ENCODE measurements at places on chromosomes 3 and 15.

- DNase-seq: no peak
Observed at GRCh38 chr15:62164396-62165103, 535 bp downstream of the C2CD4B start.

DNA sequence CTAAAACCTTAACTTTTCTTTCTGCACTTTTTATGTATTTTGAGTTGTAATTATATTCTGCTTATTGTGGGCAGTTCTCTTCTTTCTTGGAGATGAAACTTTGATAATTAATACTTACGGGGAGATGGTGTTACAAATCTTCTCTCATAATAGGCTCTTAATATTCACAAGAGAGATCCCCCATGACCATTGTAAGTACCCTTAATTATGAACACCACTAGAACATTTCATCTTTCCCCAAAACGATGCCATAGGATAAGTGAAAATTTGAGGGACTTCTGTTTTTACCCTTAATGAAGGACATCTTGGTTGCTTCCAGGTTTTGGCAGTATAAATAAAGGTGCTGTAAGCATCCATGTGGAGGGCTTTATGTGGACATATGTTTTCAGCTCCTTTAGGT, 60.7 kb downstream of the PIAS1 start:
- DNase-seq: no peak

GRCh38 chr3:58629629-58630028, 36.9 kb downstream of the FAM3D start:
- no peak for DNase-seq

DNA sequence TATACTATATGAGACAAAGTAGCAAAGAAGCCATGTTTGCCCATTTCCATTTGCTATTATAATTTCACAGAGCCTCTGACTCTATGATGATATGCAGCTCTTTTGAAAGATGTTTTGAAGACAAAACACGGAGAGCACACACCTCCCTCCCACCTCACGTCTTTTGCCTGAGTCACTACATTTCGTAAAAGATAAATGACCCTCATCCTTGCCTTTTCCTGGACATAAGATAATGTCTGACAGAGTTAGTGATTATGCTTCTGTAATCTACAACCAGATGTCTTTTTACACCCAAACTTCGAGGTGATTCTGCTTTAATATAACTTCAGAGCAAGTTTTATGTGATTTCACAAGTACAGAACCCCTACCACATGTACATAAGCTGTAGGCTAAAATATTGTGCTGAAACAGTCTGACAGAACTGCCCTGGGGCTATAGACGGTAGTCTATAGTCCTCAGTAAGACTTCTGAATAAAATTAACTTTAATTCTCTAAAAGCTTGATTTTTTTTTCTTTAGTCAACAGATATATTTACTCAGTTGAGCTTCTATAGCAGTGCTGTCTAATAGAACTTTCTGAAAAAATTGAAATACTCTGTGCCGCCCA, 99.9 kb downstream of the CD200R1L start:
- DNase-seq: no peak

DNA sequence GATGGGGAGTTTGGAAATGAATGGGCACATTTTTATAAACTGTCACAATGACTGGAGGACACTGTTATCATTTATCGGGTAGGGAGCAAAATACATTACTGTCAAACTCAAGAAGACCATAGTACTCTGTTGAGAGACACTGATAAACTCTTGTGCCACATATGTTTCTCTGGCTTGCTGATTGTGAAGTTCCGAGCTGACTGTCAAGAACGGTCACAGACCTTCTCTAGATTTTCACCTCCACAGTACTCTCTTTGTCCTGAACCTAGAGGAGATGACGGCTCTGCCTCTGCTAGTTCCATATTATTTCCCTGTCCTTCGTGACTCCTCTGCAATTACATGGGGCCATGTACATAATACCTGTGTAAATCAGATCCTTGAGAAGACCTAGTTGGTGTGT, 451.9 kb downstream of the LPP start:
- no peak for DNase-seq

DNA sequence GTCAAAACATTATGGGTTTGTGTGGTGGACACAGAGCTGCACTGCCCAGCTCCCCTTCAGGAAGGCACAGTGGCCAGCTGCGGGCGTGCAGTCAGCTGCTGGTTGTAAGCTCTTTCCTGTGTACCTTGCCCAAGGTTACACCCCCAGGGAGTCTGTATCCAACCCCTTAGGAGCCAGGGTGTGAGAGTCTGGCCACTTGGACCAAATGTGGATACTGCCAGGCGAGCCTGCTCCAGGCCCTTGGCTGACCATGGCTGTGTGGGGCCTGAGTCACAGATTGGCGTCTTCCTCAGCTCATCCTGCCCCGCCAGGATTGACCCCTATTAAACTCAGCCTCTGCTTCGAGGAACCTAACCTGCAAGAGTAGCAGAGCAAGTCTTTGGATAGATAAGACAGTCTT, 56.9 kb downstream of the ABHD5 start:
- DNase-seq: no peak

DNA sequence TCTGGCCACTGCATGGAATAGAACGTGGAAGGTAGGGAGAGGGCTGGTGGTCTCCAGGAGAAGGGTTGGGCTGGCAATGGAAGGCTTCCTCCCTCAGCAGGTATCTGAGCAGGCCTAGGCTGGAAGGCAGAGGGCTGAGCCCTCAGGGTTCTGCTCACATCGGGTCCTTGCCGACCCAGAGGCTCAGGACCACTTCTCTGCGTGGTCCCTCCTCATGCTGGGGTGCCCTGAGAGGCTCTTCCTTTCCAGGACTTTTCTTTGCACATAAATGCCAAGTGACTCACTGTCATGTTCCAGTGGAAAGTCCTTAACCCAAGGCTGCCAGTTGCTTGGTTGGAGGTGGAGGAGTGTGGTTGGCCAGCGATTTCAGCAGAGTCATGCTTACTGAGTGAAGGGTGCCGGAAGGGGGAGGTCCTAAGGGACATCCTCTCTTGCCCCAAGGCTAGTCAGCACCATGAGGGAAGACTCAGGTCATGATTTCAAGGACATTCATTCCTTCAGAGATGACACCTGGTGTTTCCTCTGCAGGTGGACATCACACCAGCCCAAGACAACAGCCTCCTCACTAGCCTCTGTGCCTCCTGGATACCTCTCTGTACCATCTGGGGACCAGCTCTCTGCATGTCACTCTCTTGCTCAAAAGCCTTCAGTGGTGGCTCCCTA, 8.2 kb downstream of the SLC6A6 start:
- DNase-seq: peak; percentile 57

- no peak for DNase-seq
Observed at GRCh38 chr15:75107908-75108838, 84.8 kb downstream of the PPCDC start.

DNA sequence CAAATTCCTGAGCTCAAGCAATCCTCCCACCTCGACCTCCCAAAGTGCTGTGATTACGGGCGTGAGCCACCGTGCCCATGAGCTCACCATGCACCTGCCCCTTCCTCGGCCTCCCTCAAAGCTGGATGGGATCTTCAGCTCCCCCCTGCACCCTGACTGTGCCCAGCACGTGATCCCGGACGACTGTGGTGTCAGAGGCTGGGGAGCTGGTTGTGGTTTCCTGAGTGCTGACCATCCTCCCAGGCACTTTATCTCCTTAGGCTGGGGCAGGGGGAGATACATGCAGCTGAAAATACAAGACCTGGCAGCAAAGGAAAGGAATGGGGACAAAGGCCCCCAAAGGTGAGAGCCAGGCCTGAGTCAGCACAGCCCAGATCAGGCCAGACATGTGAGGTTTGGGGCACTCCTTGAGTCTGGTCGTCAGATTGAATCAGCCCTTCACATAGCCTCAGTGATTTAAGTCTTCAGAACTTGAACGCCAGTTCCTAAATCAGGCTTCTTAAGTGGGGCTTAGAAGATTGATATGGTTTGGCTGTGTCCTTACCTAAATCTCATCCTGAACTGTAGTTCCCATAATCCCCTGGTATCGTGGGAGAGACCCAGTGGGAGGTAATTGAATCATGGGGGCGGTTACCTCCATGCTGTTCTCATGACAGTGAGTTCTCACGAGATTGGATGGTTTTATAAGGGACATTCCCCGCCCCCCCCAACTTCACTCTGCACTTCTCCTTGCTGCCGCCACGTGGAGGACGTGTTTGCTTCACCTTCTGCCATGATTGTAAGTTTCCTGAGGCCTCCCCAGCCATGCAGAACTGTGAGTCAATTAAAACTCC, 35.8 kb downstream of the PRKCD start:
- DNase-seq: peak; percentile 44

- DNase-seq: no peak
Observed at GRCh38 chr3:135731546-135731945, 234.0 kb upstream of the PPP2R3A start.

DNA sequence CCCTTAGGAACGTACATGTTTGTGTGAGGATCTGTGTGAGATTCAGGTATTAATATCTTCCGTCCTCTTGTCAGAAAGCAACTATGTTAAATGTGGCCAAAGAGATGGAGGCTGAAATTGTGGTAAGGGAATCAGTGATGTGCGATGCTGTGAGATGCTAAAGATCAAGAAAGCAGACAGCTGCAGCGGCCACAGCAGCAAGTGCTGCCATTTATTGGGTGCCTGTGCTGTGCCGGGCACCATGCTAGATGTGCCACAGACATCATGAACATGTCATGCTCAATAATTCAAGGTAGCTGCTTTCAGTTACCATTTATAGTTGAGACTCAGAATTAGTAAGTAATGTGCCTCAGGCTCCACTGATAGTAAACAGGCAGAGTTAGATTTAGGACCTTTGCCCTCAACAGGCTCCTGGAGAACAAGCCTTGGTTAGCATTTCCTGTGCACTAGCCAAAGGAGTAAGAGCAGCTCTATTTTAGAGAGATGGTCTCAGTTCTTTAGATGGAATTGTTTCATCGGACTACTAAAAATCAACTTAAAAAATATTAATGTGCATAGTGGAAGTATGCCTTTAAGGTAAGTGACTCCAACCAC, 24.9 kb downstream of the LARS2 start:
- DNase-seq: no peak

DNA sequence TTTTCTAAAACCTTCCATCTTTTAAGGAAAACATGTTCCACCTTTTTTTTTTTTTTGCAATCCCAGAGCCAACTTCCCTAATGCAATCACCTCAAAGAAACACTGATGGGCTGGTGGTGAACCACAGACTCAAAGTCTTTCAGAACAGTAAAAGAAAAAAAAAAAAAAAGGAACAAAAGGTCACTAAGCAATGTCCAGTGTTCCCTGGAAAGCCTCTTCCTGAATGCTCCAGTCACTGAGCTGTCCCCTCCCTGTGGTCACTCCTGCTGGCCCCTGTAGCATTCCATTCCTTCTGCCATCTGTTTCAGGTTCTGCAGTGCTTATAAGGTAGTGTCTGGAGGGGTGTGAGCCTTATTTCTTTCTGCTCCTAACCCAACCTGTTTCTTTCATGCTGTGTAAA, 53.3 kb downstream of the AAGAB start:
- DNase-seq: no peak

- DNase-seq: no peak
Observed at GRCh38 chr3:12279591-12280326, 9.1 kb upstream of the PPARG start.

DNA sequence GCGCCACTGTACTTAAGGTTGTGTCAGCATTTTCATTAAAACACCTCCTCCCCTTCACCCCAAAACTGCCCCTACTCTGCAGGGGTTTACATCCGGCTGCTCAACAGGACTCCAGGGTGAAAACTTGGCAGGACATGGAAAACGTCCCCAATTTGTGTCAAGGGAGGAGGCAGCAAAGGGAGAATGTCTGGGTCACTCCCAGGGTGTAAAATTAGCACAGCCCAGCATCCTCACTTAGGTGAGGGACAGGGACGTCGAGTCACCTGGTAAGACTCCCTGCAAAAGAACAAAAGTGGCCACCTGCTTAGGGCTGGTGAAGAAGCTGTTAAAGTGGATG, 532.3 kb downstream of the FOXP1 start:
- no peak for DNase-seq

DNA sequence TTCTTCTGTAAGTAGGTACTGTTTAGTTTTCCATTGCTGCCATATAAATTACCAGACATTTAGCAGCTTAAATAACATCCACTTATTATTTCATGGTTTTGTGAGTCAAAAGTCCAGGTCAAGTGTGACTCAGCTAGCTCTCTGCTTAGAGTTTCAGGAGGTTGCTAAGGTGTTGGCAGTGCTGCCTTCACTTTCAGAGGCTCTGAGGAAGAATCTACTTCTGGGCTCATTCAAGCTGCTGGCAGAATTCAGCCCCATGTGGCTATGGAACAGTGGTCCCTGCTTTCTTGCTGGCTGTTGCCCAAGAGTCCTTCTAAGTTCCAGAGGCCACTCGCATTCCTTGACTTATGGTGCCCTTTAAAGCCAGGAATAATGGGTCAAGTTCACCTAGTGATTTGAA, 4.5 kb downstream of the CFAP44 start:
- no peak for DNase-seq

DNA sequence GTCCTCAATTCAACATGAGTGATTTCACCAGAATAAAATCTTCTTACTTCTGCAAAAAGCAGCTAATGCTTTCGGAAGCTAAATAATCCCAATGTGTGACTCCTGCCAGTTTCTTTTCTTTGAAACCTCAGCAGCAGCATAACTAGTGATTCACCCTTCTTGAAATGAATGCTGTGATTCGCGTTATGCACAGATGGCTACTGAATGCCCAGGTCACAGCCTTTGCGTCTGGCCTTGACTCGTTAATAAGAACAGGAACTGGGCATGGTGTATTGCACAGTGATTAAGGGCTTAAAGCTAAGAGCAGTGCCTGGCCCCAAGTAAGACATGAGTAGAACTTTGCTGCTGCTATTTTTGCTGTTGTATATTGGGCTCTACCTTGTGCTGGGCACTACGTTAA, 19.0 kb downstream of the CGNL1 start:
- DNase-seq: no peak

DNA sequence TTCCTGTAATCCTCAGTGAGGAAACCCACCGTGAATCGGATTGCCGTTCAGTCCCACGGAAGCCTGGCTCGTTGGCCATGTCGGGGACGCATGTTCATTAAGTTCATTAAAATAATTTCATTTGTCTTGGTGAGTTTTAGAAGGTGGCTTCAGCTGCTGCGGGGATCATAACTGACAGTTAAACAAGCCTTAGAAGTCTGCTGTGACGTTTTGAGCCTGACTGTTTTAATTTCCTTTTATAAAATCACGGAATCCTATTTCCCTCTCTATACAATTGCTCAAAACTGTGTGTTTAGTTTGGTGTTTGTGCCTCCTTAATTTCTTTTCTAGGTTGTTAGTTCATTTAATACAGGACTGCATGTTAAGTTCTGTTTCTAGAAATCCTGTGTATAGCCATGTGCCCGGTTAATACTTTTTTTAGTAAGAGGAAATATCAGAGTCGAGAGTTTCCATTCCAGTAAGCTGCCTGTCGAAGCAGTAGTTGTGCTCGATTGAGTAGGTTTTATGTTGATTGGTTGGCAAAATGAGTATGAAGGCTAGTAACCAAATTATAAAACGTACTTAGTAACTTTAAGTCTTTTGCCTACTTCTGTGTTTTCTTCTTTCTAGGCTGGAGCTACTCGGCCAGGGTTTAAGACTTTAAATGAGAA, 705 bp downstream of the NIPA2 start:
- no peak for DNase-seq

- DNase-seq: no peak
Observed at GRCh38 chr3:160678292-160678842, 1.4 kb downstream of the ARL14 start.

GRCh38 chr3:127676456-127676855, 3.7 kb downstream of the ABTB1 start:
- peak; percentile 32 for DNase-seq

Data from Right ventricle myocardium superior (tissue), 1 donor.